ENCODE measurements at places on chromosomes 7 and 10. TPM values are rescaled to one million over a fixed set of nuclear protein-coding genes. Genes with fewer than 3 reads are reported as not detected.

Gene TDRD1
- total RNA-seq = not detected

Gene GRM8
- total RNA-seq = not detected

Gene PRTFDC1
- total RNA-seq = 2.8 TPM

DNA sequence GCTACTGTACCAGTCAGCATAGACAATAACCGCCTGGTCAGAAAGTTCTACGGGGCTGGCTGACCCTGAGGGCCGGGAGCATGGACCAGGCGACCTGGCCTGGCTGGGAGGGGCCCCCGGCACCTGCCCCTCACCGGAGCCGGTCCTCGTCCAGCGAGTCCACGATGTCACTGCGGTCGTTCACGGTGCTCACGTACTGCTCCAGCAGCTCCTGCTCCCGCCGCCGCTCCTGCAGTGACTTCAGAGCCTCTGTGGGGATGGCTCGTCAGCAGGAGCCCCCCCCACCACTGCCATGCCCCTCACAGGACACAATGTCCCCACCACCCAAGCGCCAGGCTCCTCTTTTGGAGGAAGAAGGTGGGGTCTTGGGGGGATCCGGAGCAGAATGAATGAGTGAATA is 22.7 kb downstream of the MICALL2 start:
- no peak for DNase-seq

- no peak for DNase-seq
These were observed 7.9 kb upstream of the IDI2 start for GRCh38 chr10:1033601-1034000.

- DNase-seq = no peak
These were observed 59.7 kb upstream of the RAB11FIP2 start for GRCh38 chr10:118106426-118106825.

GRCh38 chr7:117285826-117286225 is 37.0 kb downstream of the WNT2 start:
- no peak for DNase-seq
